Hematopoietic multipotent progenitor cell treated with erythropoietin and hydrocortisone succinate and interleukin-3 and kit ligand, for 6 days (in vitro differentiated cells): ENCODE measurements at places on chromosomes 2 and 18.
A peak's percentile ranks its signal among the peaks of the same experiment; 100 is the strongest.

- DNase-seq, result peak; percentile 48
Measured at GRCh38 chr2:28716265-28716865, 35.3 kb upstream of the PPP1CB start.

DNA sequence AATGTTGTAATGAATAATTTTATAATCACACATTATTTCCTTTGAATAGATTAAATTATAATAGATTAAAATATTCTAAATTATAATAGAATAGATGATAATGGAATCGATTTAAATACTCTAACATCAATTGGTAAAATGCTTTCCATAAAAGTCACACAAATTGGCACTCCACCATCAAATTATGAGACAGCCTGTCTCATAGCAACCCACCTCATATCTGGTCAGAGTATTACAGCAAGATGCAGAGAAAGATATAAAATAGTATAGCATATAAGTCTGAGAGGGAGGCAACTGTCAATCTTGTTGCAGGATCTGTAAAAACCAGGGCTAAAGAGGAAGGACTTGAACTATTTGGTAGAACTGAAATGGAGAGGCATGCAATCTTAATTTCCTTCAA is 98.4 kb upstream of the NCKAP5 start:
- DNase-seq, result no peak

GRCh38 chr18:77737405-77737804 is 487.8 kb downstream of the GALR1 start:
- DNase-seq, result no peak

DNA sequence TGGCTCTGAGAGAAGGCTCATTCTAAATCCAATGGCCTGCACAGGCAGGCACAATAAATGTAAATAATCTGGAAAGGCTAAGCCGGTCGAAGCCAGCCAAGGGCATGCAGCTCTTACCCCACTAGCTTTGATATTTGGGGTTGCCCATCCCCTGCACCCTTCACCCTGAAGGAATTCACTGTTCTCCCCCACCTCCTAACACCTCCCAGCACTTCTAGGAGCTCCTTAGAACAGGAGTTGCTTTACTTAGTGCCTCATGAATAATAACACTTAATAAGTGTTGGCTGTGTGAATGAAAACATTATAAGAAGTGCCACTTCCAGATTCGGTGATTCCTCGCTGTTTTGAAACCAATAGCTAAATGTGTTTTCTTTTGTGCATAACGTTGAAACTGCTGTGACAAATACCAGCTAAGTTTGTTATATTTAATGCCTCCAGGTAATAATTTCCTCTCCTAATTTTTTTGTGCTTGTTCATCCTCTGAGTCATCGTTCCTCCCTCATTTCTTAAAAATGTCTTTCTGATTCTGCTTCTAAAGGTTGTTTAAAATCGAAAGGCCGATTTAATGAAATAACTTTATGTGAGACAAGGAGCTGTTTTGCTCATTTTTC is 458.8 kb downstream of the METTL4 start:
- no peak for DNase-seq

- no peak for DNase-seq
Measured at GRCh38 chr2:14557111-14557510, 75.4 kb upstream of the LRATD1 start.

DNA sequence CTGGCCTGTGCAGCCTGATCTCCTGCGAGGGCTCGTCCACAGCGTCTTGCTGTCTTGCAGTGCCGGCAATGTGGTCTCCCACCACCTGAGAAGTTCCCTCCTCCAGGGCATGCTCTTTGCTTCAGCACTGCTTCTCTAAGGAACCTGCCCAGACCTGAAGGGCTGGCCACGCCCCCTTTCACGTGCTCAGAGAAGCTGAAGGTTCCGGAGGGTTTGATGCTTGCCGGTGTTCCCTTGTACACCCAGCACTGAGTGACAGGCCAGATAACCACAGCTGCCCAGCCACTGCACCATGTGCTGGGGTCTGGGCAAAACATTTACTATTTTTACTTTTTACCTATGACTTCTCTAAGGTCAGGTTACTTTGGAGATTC is 1.7 kb upstream of the POLR2D start:
- DNase-seq, result peak; percentile 85

DNA sequence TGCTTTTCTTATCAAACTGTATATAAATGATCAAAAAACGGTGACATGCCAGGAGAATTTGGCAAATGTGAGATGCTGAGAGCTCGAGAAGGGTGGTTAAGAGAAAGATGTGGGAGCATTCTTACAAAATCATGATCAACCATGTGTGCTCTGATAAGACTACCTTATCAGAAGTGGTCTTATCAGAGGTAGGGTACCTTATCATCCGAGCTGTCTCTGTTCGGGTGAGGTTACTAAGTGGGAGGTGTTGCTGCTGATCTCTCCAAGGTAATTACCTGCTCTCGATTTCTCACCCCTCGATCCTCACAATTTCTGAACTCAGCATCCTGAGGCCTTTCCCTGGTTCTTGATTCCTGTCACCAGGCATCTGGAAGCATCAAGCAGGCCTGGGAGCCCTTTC is 813.0 kb upstream of the ID2 start:
- peak; percentile 45 for DNase-seq

DNA sequence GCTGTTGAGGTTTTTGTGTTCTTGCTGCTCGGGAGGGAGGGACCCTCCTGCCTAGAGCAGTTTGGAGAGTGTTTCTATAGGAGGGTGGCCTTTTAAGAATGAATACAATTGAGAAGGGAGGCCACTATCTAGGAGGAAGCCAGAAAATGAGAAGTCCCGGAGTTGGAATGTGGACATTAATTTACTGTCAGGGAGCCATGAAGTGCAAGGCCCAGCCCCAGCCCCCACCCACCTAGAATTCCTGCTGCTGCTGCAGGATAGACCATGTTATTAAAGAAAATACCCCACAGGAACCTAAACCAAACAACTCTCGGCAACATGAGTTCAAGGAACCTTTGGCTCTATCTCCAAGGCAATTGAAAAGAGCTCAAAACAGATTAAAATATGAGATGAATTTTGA is 46.0 kb downstream of the ZBTB7C start:
- DNase-seq, result no peak

DNA sequence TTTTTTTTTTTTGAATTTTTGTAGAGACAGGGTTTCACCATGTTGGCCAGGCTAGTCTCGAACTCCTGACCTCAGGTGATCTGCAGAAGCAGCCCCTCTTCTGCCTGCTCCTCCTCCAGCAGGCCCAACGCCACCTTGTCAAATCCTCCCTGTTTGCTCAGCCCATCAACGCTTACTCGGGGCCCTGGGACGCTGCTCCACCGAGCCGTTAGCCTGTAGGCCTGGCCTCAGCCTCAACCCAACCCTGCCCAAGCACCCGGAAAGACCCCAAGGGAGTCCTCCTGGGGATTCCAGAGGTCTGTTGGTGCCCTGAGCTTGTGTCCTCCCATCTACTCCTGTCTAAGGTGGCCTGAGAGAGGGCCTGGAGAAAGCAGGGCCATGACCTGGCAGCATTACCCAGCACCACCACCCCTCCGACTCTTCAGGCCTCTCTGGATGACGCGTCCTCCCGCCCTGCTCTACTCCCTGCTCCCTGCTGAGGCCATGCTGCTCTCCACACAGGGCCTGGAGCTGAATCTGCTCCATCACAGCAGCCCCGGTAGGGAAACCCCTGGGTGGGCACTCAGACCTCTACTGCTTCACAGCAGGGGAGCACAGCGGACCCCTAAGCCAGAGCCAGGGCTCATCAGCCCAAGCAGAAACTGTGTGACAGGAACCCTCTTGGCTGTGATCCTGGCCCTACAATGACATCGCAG is 3.2 kb downstream of the STK25 start:
- no peak for DNase-seq

- DNase-seq, result no peak
Measured at GRCh38 chr2:230898713-230899091, 26.3 kb downstream of the GPR55 start.

DNA sequence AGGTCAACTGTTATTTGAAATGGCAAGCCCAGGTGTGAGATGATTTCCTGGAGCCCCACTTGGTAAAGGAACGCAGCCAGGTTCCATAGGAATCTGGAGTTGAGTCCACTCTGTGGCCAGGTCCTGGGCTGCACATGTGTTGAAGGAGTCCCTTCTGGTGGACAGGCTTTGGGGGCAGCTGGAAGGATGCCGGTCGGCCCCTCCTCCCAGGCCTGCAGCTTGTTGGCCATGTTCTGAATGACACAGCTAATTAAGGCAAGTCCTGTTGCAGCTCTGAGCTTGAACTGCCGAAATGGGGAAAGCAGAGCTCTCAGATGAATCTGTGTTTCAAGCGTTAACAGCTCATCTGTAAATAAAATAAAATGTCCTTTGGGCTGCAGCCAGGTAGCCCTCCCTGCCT is 23.8 kb downstream of the EN1 start:
- DNase-seq, result no peak

GRCh38 chr18:78542204-78542603 is 437.4 kb upstream of the SALL3 start:
- peak; percentile 50 for DNase-seq

DNA sequence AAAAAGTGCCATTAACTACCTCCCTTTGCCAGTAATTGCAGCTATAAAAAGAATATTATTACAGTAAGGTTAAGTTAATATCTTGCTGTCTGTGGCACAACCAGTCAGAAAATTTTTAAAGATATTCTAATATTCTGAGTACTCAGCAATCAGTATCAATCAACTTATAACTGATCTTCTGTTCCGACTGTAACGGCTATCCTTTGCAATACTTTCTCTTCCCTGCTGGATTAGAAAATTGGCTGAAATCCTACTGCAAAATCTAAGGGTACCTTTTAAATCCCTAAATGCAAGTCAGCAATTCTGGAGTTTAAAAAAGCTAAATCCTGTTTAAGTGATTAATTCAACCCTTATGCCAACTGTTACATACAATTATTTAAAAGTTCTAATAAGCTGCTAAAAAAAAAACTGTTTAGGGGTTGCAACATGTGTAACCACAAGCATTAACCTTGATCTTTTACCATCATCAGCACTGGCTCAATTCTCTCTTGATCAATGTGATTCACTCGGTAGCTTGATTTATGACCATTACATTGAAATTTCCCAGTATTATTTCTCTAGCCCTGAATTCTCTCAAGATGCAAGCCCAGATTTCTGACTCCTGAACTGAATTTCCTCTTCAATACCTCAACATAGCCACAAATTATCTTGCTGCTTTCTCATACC is 20.5 kb downstream of the GAREM1 start:
- DNase-seq, result no peak

DNA sequence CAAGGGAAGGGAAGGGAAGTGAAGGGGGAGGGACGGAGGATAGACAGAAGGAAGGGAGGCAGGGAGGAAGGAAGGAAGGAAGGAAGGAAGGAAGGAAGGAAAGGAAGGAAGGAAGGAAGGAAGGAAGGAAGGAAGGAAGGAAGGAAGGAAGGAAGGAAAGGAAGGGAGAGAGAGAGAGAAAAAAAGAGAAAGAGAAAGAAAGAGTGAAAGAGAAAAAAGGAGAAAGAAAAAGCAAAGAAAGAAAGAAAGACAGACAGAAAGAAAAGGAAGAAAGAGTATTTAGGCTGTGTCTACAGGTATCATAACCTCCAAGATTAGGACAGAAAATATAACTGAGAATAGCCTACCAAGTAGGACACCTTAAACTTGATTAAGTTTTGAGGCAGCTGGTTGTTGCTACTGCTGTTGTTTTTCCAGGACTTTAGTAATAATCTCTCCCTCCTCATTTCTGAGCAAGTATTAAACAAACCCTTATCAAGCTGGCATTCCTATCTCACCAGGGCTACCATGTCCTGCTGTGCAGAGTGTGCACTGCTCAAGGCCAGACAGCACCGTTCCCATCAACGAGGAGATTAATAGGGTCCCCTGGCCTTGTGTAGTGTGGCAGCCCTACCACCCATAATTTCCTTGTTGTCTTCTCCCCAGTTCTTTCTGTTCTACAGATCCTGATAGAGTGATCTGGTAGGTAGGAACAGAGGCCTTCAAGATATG is 90.5 kb upstream of the FHL2 start:
- no peak for DNase-seq

- DNase-seq, result peak; percentile 6
Measured at GRCh38 chr2:173353556-173353955, 1.1 kb upstream of the CDCA7 start.

- no peak for DNase-seq
Measured at GRCh38 chr18:51525453-51526225, 328.2 kb upstream of the MEX3C start.

GRCh38 chr2:104620801-104621200 is 233.1 kb upstream of the POU3F3 start:
- peak; percentile 25 for DNase-seq

- no peak for DNase-seq
Measured at GRCh38 chr2:240229603-240230235, 89.3 kb upstream of the OTOS start.

- DNase-seq, result no peak
Measured at GRCh38 chr2:2689306-2689705, 358.2 kb upstream of the MYT1L start.
